CD4-positive, alpha-beta T cell treated with Interleukin-15 for 4 hours (primary cell): ENCODE measurements at places on chromosomes 7 and 10.
A peak's percentile ranks its signal among the peaks of the same experiment; 100 is the strongest.

GRCh38 chr10:125797994-125798662, 22.5 kb upstream of the MMP21 start:
- no peak for DNase-seq

DNA sequence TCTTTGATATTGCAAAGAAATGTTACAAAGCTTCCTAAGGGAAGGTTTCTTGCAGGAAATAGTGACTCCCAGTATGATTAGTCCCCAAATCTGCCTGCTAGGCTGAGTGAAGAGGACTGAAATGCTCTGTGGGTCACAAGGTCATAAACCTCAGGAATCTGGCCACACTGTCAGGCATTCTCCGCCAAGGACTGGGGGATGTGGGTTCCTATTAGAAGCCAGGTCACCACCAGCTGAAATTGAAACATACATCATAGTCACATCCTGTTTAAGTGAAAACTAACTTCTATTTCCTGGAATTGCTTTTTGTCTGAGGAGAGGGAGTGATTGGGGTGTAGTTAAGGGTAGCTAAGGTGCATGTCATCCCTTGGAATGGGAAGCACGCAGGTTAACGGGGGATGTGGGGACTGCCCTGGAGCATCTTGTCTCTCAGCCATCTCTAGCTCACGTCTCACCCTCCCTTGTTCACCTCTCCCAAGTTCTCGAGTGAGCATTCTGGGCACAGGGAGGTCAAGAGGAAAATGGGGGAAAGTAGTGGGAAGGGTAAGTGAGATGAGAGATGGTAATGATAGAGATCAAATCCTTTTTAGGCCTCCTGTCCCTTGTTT, 12.0 kb upstream of the GSAP start:
- DNase-seq = peak; percentile 17

DNA sequence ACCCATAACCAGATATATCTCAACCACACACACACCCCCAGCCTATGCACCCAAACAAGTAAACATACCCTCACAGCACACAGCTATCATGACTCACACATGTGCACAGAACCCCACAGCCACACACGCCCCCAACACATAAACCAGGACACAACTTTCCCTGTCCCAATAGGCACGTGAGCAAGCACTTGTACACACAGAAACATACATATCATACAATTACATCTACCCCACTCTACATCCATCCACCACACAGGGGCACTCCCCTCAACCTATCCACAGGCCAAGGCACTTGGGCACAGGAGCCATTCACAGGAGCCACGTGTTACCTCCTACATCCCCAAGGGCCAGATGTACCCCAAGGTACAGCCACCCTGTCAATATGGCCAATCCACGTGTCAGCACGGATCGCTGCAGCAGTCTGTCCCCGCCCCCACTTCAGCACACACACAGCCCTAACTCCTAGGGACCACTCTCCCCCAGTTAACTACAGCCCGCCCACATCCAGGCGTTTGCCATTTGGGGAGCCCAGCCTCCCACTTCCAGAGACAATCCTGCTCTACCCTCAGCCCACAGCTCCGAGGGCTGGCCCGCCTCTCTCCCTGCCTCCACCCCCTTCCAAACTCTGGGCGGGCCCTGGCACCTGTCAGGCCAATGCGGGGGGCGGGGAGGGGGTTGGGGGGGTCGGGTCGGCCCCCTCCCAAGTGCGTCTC, 163.5 kb downstream of the SH3PXD2A start:
- DNase-seq = peak; percentile 24

DNA sequence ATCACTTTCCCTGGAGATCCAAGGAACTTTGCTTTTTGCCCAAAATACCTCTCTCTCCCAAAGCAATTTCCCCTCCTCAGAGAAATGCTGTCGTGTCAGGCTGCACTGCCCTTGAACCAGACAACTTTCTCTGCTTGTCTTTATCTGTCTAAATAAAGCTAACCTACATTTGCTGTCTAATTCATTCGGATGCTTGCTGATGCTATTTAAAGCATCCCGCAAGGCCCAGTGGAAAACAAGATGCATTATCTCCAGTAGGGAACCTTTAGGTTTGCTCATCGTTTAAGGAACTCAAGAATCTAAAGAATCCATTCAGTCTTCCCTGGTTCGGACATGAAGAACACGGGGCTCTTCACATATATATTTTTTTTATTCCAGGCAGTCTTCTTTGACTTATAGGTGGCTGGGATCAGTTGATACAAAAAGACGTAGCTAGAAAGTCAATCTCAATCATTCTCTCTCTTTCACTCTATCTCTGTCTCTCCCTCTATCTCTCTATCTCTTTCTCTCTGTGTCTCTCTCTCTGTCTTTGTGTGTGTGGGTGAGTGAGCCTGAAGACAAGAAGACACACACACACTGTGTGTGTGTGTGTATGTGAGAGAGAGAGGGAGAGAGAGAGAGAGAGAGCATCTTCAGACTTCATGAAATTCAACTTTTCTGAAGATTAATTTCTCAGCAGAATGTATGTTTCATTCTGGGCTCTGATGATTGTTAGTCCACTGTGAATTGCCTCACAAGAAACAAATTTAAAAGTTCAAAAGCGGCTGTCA, 92.8 kb upstream of the MKLN1 start:
- DNase-seq = no peak

- DNase-seq = peak; percentile 35
Measured at GRCh38 chr10:95445837-95446486, 115.2 kb downstream of the SORBS1 start.

GRCh38 chr7:111578754-111579153, 16.5 kb upstream of the IMMP2L start:
- DNase-seq = no peak

DNA sequence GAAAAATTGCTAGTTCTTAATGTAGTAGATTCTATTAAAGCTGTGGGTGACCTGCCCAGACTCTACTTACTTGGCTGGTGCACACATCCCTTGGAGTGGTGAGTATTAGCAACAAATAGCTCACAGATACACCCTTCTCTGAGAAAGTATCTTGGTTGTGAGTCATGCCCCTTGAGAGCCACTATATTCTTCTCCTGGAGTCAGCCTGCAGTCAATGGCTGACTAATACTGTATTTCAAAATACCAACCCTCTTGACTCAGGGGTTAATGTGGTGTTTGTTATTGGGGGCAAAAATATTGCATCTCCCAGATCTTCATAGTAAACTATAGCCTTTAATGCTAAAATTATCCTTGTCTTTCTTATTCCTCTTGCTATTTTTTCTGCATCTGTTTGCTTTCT, 354.9 kb downstream of the BMPER start:
- DNase-seq = no peak

- no peak for DNase-seq
Measured at GRCh38 chr7:8590225-8590624, 156.8 kb downstream of the NXPH1 start.

GRCh38 chr7:102967798-102968197, 55.0 kb downstream of the LRRC17 start:
- no peak for DNase-seq
